Activated naive CD4-positive, alpha-beta T cell (primary cell): ENCODE measurements at places on chromosomes 12 and 14.

GRCh38 chr14:59398841-59399240 is 66.3 kb downstream of the GPR135 start:
- no peak for DNase-seq

- no peak for DNase-seq
Measured at GRCh38 chr14:22896356-22896755, 13.3 kb downstream of the REM2 start.

GRCh38 chr12:133201888-133202287 is 20.6 kb downstream of the ZNF268 start:
- no peak for DNase-seq

- no peak for DNase-seq
Measured at GRCh38 chr12:109999649-109999971, 380 bp downstream of the ANKRD13A start.

DNA sequence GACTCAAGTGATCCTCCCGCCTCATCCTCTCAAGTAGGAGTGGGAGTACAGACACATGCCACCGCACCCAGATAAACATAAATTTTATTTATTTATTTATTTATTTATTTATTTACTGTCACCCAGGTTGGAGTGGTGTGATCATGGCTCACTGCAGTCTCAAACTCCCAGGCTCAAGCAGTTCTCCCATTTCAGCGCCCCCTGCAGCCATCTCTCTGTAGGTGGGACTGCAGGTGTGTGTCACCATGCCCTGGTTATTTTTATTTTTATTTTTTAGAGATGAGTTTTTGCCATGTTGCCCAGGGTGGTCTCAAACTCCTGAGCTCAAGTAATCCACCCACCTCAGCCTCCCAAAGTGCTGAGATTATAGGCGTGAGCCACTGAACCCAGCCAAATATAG is 33.2 kb upstream of the KIF21A start:
- no peak for DNase-seq
